HepG2 (cell line): ENCODE measurements at places on chromosomes 3 and 15. TPM values are rescaled to one million over a fixed set of nuclear protein-coding genes. Genes with fewer than 3 reads are reported as not detected.

HAPLN3 gene
- total RNA-seq, result not detected in 2 replicates

WDR76 gene
- total RNA-seq, result 9.7 and 11.1 TPM in 2 replicates

ACVR2B gene
- total RNA-seq, result 10.0 and 11.3 TPM in 2 replicates

APOD gene
- total RNA-seq, result not detected in 2 replicates

CDCP1 gene
- total RNA-seq, result 0.14 and 0.18 TPM in 2 replicates

CHRNA7 gene
- 1.3 and 1.4 TPM in 2 replicates for total RNA-seq

SLC28A1 gene
- total RNA-seq, result 0.31 and 0.39 TPM in 2 replicates

WDR93 gene
- total RNA-seq, result not detected in 2 replicates

HSPBAP1 gene
- total RNA-seq, result 5.1 and 5.7 TPM in 2 replicates

C3orf20 gene
- total RNA-seq, result 0.04 TPM in 1 of 2 replicates, not detected in the other

HESX1 gene
- total RNA-seq, result 0.75 and 0.97 TPM in 2 replicates

C3orf70 gene
- total RNA-seq, result 2.4 and 3.4 TPM in 2 replicates

ALDH1L1 gene
- 20.8 and 28.7 TPM in 2 replicates for total RNA-seq

ENTPD3 gene
- not detected in 2 replicates for total RNA-seq

ZNF639 gene
- total RNA-seq, result 42.4 and 46.7 TPM in 2 replicates

ZCWPW2 gene
- total RNA-seq, result 0.46 and 0.53 TPM in 2 replicates

FANCD2OS gene
- total RNA-seq, result not detected in 2 replicates

SERPINI2 gene
- not detected in 2 replicates for total RNA-seq

MBNL1 gene
- total RNA-seq, result 55.4 TPM in 2 replicates

OXSR1 gene
- 32.6 and 41.1 TPM in 2 replicates for total RNA-seq
